Smooth muscle cell of the brain vasculature (primary cell): ENCODE measurements at places on chromosomes 16 and 17.

DNA sequence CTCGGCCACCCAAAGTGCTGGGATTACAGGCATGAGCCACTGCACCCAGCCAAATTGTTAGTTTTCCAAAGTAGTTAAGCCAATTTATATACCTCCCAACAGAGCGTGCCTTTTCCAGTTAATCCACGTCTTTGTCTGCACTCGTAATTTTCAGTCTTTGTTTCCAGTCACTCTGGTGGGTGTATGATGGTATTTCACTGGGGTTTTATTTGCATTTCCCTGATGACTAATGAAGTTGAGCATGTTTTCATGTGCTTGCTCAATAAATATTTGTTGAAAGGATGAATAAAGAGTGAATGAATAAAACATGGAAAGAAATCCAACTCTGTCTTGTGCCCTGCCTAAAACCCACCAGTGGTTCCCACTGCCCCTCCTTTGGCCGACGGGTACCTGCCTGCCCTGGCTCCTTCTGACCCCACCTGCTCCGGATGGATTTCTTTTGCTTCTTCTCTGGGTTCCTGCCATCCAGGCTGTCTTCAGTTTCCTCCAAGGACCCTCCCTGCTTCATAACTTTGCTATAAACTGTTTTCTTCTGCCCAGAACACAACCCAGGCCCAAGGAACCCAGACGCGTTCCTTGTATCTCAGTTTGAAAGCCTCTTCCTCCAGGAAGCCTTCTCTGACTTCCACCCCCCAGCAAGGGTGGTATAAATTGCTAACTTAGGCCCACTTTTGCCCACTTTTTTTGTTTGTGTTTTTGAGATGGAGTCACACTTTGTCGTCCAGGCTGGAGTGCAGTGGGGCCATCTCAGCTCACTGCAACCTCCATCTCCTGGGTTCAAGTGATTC, 3.0 kb upstream of the ABCC1 start:
- DNase-seq: no peak

DNA sequence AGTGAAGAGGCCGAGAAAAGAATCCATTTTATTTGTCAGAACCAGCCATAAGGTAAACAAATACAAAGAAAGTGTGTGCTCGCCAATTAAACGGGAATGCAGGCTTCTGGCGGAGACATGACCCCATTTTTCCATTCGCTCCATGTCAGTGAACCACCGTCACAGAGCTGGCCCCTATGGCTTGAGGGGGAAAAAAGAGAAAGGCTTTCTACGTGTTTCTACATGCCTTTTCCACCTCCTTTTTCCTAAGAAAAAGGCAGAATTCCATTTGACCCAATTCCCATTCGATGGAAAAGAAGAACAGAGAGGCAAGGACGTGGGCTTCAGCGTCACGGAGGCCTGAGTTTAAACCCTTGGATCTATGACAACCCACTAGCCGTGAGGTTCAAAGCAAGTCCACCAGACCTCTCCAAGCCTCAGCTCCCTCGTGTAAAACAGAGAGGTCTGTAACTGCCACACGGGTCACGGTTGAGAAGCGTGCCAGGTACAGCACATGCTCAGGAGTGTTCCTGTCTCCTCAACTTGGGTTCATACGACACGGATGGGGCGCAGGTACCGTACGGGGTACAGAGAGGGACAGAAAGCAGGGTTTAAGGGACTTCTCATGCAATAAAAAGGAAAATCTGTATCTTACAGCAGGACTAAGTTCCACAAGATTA, 91.9 kb downstream of the NXN start:
- DNase-seq: no peak

- no peak for DNase-seq
These were observed 21.5 kb downstream of the MYO18A start for GRCh38 chr17:29158488-29159275.

GRCh38 chr16:89089120-89089519, 4.5 kb upstream of the ACSF3 start:
- no peak for DNase-seq

DNA sequence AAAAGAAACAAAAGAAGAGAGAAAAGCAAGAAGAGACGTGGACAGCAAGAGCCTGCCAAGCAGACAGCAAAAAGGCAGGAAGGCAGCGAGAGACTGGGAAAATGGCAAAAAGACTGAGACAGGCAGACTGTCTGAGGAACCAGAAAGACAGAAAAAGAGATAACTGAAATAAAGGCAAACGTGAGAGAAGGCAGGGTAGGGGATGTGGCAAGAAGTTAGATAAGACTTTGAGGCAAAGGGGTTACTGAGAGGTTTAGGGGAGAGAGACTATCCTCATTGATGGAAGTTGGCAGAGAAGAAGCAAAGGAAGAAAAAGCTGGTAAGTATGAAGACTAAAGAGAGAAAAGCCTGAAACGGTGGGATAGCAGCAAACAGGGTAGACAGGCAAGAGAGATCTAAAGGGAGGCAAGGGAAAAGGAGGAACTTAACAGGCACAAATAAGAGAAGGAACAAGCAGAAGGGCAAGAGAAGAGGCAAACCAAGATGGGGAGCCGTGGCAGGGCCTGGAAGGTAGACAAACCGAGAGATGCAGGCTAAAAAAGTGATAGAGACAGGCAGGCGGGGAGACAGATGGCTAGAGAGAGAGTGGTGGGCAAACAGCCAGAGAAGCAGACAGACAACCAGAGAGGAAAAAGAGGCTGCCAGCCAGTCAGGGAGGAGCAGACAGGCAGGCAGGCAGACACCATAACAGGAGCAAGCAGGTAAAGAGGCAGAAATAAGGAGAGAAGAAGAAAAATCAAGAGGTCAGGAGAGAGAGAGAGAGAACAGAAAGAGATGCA, 7.1 kb upstream of the CHD3 start:
- DNase-seq: no peak

DNA sequence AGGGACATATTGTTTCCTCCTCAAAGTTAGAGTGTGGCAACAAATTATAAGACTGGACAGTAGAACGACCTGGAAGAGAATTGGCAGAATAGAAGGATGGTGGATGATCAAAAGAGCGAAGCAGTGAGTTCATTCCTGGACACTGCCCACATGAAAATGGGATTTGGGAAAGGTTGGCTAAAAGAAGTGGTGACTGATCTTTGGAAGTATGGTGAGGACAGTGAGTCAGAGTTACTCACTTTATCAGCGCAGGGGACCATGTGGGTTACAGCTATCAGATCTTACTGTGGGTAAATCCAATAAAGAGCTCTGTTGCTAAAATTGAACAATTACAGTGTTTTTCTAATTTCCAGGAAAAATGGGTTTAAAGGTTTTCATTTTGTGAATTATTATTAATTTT, 2.7 kb upstream of the TANC2 start:
- no peak for DNase-seq

DNA sequence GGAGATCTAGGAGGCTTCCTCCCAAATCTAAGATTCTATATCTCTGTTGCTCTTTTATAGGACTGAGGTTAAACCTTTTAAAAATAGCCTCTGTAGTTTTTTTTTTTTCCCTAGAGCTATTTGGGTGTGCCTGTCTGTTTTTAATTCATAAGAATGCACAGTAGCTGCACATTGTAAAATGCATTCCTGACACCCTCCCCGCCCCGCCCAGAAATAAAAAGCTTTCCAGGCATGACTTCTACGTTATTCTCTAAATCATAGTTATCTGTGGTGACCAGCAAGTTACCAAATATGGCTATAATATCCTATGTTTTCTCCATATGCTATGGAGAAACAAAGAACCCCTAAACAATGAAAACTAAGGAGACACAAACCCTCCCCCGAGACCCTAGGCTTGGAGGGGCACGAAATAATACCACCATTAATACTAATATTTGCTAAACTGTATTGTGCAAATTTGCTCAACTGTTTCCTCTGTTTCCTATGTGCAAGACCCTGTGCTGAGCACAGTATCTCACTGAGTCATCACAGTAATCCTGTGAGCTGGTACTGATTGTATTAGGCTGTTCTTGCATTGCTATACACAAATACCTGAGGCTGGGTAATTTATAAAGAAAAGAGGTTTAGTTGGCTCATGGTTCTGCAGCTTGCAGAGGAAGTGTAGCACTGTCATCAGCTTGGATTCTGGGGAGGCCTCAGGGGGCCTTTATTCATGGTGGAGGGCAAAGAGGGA, 388.3 kb downstream of the CA10 start:
- DNase-seq: no peak

- no peak for DNase-seq
These were observed 63.7 kb upstream of the SIAH1 start for GRCh38 chr16:48448841-48449481.

- DNase-seq: no peak
These were observed 54.8 kb downstream of the RMI2 start for GRCh38 chr16:11400076-11400475.

- no peak for DNase-seq
These were observed 15.0 kb downstream of the HNF1B start for GRCh38 chr17:37729905-37730304.

DNA sequence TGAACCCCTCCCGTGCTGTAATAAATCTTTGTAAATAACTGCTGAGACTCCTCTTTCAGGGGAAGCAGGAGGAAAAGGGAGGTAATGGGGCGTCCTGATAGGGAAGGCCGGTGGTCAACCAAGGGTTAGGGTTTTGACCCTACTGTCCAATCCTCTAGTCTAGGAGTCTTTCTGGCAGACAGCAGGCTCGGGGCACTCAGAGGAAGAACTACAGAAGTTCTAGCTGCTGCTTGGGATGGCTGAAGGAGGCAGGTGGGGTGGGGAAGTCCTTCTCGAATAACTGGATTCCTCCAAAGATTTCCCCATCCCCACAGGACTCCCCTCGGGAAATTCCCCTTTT, 387 bp upstream of the STARD3 start:
- no peak for DNase-seq

- no peak for DNase-seq
These were observed 388.8 kb downstream of the ZFHX3 start for GRCh38 chr16:72658888-72659717.

DNA sequence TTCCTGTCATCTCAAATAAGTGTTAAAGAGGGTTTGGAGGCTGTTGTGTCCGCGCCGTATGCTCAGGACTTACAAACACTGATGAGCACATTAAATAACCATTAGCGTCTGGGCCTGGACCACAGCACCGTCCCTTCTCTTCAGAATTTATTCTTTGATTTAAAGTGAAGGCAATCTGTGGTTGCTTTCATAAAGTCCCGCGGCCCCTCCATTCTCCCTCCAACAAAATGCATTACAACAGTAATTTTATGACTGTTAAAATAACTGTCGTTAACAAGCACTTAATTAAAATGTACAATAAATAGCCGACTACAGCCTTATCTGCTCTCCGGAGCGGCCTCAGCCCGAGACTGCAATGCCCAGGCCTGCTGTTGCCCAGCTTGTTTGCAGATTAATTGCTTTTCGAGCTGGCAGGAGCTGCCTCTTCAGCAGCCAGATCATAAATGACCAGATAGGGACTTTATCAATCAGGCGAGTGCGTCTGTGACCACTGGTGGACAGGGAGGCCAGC, 30.6 kb upstream of the IRX3 start:
- no peak for DNase-seq

DNA sequence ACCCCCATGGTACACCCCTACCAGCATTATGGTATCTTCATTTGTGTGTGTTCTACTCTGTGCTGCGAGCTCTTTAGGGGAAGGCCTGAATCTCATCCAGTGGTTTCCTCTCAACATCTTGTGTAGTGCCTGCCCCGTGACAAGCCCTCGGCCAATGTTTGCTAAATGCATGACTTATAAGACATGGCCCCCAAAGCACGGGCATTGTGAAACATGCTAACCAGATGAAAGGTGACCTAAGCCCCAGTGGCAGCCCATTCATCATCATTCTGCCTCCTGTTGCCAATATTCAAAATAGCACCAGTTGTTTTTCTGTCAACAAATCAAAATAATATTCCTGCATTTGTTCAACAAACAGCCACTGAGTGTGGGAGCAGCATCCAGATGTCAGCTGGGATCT, 108.8 kb upstream of the HSBP1 start:
- no peak for DNase-seq

DNA sequence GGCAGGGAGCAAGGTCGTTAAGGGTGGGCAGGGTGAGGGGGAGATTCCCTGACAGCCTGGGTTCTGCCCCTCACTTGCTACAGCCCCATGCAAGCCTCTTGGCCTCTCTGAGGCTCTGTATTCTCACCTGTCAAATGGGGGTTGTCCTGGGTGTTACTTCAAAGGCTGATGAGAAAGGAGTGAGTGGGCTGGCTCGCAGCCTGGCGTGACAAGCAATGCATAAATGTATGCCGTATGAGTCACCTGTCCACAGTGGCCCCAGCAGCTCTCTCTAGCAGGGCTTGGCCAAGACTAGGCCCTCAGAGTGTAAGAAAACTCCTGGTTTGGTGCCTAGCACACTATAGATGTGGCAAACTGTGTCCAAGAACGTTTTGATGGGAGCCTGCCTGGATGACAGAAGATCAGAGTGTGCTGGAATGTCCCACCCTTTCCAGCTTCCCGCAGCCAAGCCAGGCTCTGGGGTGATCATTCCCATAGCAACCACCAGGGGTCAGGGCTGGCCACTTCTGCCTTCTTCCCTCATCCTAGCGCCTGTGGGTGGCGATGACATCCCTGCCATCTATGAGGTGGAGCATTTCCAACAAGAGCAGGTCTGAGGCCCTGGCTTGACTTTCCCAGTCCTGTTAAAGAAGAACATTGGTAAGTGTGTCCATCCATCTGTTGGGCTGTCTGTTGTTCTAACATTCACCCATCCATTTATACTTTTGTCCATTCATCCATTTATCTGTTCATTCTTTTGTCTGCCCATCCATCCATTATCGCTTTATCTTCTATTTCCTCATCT, 37.2 kb upstream of the ADGRG1 start:
- no peak for DNase-seq

DNA sequence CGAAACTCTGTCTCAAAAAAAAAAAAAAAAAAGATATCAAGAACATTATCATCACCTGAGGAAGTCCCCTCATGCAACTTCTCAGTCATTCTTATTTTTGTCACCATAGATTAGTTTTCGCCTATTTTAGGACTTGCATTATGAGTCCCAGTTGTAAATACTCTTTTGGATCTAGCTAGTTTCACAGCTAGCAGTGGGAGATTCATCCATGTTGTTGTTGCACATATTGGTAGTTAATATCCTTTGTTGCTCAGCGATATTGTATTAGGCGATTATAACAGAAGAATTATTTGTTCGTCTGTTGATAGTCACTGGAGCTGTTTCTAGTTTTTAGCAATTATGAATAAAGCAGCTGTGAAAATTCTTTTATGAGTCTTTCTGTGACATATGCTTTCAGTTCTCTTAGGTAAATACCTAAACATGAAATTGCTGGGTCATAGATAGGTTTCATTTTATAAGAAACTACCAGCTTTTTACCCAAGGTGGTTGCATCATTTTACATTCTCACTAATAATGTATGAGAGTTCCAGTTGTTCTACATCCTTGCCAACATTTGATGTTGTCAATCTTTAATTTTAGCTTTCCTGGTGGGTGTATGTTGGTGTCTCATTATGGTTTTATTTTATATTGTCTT, 40.7 kb upstream of the MAP3K14 start:
- no peak for DNase-seq

GRCh38 chr17:78995761-78996451, 13.7 kb downstream of the CANT1 start:
- no peak for DNase-seq
